ENCODE measurements at places on chromosomes 7 and 10. TPM values are rescaled to one million over a fixed set of nuclear protein-coding genes. Genes with fewer than 3 reads are reported as not detected.
A peak's percentile ranks its signal among the peaks of the same experiment; 100 is the strongest.

GRCh38 chr7:155882596-155882995 lies 70.3 kb upstream of the SHH start:
- DNase-seq = no peak

GRCh38 chr10:2925631-2926030 lies 141.7 kb upstream of the PFKP start:
- no peak for DNase-seq

GRCh38 chr10:66627156-66627555 lies 298.7 kb upstream of the LRRTM3 start:
- DNase-seq = no peak

GRCh38 chr7:133502498-133502897 lies 249.6 kb downstream of the EXOC4 start:
- DNase-seq = no peak

DNA sequence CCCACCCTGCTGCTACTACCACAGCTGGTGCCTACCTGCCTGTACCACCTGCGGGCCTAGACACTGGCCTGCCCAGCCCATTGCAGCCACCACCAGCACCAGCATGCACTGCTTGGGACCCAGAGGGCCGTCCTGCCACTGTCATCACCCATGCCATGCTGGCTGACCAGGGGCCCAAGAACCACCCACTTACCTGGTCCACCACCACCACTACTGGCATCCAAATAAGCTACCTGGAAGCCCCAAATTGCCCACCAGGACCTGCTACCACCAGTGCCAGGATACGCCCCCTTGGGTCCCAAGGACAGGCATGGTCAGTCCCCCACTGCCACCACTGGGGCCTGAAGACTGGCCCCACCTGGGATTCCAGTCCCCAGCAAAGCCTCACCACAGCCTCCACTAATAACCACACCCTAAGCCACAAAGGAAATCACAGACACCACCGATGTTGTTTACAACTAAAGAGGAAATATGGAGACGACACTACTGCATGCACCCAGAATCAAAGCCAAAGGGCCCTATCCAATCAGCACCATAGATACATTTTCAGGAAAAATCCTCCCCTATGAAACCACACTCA lies 70.5 kb upstream of the DIP2C start:
- DNase-seq = no peak

- no peak for DNase-seq
Measured at GRCh38 chr7:43351683-43352082, 231.2 kb upstream of the STK17A start.

- no peak for DNase-seq
Measured at GRCh38 chr10:107971411-107971810, 806.9 kb upstream of the SORCS1 start.

- DNase-seq = no peak
Measured at GRCh38 chr7:16810573-16810972, 5.8 kb upstream of the AGR2 start.

DNA sequence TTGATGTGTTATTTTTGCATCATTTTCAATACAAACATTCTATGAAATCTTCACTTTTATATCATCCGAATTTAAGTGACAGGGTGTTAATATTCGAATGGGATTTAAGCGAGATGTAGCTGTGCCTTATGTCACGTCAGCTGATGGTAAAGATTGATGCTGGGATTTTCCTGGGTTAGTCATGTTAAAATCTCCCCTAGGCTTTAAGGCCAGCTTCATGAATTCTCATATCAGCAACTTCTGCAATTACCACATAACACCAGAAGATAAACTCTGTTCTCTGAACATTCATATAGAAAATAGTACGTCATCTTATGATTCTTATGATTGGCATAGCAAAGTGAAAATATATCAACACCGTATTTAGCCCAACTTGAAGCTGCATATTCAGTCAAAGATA lies 669.2 kb downstream of the PCDH15 start:
- DNase-seq = no peak

DNA sequence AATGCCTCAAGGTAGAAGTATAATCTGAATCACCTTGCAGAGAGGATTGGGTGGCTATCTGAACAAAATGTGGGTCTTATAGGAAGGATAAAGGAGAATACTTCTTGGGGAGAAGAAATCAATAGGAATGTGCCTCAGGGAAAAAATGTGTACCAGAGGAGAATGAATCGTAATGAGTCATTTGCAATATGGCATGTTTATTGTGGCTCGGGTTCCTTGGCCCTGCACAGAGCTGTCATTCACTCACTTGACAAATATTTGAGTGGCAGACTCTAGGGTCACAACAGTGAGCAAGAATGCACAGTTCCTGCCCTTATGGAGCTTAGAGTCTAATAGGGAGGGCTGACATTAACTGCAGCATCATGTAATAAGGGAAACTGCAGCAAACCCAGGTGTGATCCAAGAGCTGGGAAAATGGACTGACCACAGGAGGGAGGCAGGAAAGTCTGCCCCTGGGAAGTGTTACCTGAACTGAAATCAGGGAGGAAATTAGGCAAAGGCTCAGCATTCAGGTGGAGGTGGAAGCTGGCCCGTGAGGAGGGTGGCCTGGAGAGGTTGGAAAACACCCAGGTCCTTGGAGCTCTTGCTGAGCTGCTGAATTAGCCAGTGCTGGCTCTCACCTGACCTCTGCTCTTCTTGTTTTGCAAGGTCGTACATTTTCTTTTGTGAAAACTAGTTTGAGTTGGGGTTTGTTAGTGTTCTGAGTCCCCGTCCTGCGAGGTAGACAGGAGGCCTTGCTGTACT lies 203.9 kb downstream of the FRMD4A start:
- DNase-seq = no peak

GIMAP2 gene
- 0.68 TPM for polyA plus RNA-seq

DNA sequence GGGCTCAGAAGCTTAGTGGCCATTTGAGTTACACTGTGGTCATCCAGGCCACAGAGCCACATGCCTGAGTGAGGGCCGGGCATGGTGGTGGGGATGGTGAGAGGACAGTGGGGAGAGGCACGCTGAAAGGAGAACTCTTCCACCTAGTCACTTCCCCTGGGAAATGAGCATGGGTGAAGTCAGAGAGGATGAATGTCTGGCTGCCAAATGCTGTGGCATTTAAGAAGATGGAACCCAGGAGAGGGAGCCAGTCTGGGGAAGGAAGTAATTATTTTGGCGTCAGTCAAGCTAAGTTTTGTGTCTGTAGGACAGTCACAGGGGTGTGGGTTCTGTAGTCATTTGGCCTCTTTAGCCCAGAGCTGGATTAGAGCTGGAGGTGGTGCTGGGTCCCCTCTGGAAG lies 86.0 kb upstream of the PODXL start:
- DNase-seq = no peak

SYT15 gene
- polyA plus RNA-seq = 0.51 TPM

DNA sequence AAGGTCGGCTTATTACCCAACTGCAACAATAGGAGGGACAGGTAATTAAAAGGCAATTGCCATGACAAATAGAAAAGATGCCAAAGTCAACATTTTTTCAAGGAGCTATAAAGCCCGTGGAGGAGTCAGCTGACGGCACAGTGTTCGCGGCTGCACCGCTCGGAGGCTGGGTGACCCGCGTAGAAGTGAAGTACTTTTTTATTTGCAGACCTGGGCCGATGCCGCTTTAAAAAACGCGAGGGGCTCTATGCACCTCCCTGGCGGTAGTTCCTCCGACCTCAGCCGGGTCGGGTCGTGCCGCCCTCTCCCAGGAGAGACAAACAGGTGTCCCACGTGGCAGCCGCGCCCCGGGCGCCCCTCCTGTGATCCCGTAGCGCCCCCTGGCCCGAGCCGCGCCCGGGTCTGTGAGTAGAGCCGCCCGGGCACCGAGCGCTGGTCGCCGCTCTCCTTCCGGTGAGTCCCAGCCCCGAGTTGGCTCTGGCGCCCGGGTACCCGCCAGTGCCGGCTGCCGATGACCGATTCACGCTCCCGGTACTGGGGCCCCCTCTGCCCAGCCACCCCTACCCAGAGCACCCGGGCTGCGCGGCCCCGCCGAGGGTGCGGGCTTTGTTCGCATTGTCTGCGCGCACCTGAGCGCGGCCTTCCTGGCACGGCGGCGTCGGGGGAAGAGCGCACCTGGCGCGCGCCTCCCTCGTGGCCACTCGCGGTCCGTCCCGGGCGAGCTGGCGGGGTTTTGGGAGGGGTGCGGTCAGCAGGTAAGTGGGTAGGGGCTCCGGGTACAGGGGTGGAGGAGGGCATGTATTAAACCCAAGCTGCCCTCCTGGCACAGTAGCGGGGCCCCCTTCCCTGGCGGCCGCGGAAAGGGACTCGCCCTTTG lies at the start of gene VWA2:
TSS of gene VWA2 (plus strand) at position 138 of the 877 bp plus-strand sequence. CDS start 9,460 bp downstream, outside the sequence.
- DNase-seq = peak; percentile 39

OR6B1 gene
- polyA plus RNA-seq = not detected

- DNase-seq = peak; percentile 68
Measured at GRCh38 chr7:107879400-107880035, 11.5 kb upstream of the DLD start.

DNA sequence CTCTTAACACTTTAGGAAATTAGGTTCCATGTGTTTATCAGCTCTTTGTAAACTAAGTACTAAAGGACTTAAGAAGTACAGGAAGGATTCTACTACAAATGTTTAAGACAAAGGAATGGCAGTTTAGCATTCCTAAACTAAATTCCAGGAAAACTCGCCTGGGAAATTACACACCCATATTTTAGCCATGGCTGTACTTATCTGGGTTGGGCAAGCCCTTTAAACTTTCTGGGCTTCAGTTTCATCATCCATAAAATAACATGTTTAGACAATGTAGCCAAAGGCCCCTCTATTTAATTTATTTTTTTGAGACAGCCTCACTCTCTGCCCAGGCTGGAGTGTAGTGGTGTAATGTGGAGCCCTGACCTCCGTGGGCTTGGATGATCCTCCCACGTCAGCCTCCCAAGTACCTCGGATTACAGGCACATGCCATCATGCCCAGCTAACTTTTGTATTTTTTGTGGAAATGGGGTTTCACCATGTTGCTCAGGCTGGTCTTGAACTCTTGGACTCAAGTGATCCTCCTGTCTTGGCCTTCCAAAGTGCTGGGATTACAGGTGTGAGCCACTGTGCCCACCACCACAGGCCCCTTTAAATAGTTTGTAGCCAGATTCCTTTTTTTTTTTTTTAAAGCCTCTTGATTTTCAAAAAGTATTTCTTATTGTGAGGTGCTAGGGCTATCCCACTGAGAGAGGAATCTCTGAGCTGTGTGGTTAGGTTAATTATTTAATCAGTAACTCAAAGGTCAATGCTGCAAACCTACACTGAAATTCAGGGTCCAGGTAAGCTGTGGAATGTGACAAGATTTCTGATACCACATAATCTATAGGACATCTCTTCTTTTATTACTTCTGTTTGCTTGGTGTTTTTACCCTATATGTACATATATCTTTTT lies 32.1 kb downstream of the TMEM60 start:
- no peak for DNase-seq

DNA sequence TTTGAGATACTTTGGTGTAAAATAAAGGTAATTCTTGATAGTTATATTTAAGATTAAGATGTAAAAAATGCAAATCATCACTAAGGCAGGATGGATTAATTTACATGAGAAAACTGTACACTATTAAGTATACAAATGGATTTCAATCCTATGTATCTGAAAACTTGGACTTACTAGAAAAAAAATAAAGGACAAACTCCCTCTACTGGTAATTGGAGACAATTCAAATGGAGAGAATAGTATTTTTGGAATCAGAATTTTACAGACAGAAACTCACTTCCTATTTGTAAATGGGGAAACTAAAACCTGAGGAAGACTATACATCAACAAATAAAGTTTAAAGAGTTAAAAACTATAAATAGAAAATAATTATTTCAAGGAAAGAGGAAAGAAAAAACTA lies 62.6 kb downstream of the CUL2 start:
- peak; percentile 74 for DNase-seq

DNA sequence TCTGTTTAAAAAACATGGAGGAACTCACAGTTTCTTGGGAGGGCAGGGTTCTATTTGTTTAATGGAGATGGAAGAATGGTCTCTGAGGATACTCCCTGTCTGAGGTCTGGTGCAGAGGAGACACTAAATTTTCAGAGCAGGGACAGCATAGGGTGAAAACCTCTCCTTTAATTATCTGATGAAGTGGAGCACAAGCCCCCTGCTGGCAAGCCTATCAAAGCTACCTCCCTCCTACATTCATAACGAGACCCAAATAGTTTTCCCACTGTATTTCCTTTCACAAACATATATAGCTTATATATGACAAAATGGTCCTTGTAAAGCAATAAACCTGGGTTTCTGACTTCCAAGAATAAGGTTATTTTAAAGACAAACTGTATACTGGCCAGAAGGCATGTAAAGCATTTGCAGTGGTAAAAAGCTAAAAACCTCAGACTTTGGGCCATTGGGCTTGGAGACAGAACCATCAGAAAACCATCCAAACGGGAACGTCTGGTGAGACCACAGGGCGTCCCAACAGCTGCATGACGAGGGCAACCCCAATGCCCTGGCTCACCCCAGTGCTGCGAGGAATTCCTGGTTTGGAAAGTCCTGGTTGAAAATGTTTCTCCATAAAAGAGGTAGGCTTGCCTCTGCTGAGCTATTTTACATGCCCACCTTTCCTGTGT lies 201.3 kb downstream of the FANK1 start:
- DNase-seq = no peak

DNA sequence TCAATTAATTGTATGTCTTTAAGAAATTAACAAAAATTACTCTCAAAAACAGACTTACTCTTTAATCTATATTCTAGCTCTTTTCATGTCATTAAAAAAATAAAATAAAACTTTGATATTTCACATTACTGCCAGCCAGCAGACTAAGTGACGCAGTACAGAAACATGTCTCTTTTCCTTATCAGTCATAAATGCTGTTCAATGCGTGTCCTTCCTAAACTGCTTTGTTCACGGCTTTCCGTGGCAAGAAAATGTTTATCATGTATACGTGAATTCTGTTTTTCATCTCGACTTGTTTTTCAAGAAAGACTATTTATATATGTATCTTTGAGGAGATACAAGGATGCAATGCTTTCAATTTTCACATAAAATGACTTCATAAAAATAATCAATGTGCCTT lies 182.4 kb downstream of the DOCK4 start:
- DNase-seq = no peak

GRCh38 chr7:24138343-24138742 lies 145.6 kb upstream of the NPY start:
- DNase-seq = peak; percentile 54

ADAP1 gene
- 60.1 TPM for polyA plus RNA-seq

DNA sequence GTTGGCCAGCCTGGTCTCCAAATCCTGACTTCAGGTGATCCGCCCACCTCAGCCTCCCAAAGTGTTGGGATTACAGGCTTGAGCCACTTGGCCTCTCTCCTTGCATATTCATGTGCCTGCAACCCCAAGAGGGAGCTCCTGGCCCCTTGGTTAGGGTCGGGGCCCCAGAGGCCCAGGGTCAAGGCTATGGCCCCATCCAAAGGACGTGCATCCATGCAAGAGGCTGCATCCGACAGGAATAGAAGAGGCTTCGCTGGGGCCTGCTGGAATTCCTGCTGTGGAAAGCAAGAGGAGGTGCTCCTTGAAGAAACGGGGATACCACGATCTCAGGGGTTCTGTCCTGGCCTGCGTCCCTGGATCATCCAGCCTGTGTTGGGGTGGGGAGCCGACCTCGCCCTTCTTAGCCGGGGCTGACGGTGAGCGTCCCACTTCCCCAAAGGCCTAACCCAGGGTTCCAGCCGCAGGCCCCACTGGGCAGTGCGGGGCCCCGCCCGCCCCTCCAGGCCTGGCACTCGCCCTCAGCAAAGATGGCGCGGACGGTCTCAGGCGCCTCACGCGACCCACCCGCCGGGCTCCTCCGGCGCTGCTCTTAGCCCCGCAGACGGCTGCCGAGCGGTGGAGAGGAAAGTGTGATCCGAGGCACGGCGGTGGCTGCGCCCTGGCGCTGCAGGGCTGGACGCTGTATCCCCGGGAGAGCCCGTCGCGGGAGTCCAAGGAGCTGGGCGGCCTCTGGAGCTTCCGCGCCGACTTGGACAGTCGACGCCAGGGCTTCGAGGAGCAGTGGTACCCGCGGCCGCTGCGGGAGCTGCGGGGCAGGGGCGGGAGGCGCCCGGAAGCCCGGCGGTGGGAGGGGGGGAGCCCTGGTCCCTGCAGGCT lies 54.7 kb downstream of the ZNF727 start:
- DNase-seq = no peak
